Stimulated activated CD8-positive, alpha-beta memory T cell treated with anti-CD3 and anti-CD28 coated beads, Interleukin-7, amount 100 ng/mL, for 1 hour (primary cell): ENCODE measurements at places on chromosomes 7 and 10.

- no peak for DNase-seq
Observed at GRCh38 chr10:13813550-13813949, 226.8 kb downstream of the PRPF18 start.

DNA sequence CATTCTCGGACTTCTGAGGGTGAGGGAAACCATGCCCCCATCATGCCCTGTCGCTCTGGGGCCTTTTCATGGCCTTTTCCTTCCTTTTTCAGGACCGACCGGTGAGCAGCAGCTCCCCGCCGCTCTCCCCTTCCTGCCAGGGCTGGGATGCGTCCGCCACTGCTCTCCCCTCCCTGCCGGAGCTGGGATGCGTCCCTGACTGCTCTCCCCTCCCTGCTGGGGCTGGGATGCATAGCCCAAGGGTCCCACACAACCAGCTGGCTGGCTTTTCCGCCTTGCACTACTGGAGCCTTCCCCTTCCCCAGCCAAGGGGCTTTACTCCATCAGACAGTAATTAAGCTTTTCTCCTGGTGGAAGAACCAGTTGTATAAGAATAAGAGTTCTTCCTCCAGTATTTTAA lies 129.7 kb upstream of the COBL start:
- no peak for DNase-seq

GRCh38 chr10:1182280-1183032 lies 126.3 kb downstream of the WDR37 start:
- DNase-seq: no peak

- no peak for DNase-seq
Observed at GRCh38 chr10:10854725-10855124, 162.9 kb upstream of the CELF2 start.

- no peak for DNase-seq
Observed at GRCh38 chr10:98619446-98619845, 172.7 kb upstream of the HPS1 start.

DNA sequence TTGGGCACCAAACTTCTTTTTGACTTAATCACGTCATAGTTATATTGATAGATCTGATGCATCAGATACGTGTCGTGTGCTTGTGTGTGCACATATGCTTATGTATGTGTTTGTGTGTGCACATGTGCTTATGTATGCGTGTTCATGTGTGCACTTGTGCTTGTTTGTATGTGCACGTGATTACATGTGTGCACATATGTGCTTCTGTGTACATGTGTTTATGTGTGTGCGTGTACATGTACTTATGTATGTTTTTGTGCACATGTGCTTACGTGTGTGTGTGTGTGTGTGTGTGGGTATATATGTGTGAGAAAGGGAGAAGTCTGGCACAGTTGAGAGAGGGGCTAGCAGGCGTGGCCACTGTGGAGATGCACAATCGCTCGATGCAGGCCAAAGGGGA lies 173.4 kb downstream of the WDR37 start:
- DNase-seq: no peak
